ENCODE measurements at places on chromosomes 2 and 18.

GRCh38 chr18:7638321-7638720, 71.2 kb downstream of the PTPRM start:
- DNase-seq, result no peak

GRCh38 chr2:205706769-205707381, 24.6 kb downstream of the NRP2 start:
- DNase-seq, result no peak

DNA sequence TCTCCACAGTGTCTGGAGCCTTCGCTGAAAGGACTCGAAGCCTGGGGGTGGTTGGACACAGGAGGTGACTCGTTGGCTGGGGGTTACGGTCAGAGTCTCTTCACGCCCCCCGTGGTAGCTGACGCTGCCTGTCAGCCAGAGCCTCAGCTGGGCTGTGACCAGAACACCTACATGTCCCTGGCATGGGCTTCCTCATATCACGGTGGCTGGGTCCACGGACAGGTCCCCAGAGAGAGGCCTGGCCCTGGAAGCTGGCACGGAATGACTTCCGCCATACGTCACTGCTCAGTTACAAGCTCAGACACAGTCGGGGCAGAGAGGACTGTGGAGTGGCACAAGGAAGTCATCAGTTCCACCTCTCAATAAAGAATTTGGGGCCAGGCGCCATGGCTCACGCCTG, 28.5 kb downstream of the ITGB1BP1 start:
- DNase-seq, result no peak

DNA sequence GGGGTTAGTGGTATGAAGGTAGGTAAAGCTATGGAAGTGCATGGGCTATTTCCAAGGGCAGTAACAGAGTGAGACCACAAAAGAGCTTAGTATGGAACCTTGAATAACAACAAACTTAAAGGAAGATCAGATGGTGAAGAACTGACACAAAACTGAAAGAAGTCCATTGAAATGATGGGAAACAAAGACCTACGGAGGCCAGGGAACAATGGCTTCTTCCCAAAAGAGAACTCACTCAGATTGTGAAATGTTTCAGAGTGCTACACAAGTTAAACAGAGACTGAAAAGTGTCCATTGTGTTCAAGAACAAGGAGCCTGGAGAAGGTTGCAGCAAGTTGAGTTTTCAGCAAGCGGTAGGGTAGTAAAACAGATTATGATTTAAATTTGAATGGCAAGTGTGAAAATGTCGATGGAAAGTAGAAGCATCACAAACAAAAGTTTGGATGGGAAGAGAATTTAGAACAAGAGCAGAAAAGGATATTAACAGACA, 700.0 kb upstream of the NXPH2 start:
- no peak for DNase-seq

GRCh38 chr2:219497495-219498279, 1.0 kb upstream of the GMPPA start:
- no peak for DNase-seq
